ENCODE measurements at places on chromosomes 5 and 9. TPM values are rescaled to one million over a fixed set of nuclear protein-coding genes. Genes with fewer than 3 reads are reported as not detected.

- no peak for DNase-seq
These were observed 185.3 kb downstream of the SLIT3 start for GRCh38 chr5:169115461-169116124.

CRB2 gene
- not detected for total RNA-seq

GRCh38 chr9:78695519-78695918 is 398.6 kb downstream of the PSAT1 start:
- no peak for DNase-seq

GRCh38 chr5:113447498-113448050 is 12.8 kb upstream of the TSSK1B start:
- DNase-seq: no peak

C1QTNF2 gene
- 8.4 TPM for total RNA-seq

- DNase-seq: no peak
These were observed 11.0 kb downstream of the NCS1 start for GRCh38 chr9:130183133-130183762.

GRCh38 chr5:51181208-51181894 is 201.9 kb upstream of the ISL1 start:
- no peak for DNase-seq

MOB3B gene
- total RNA-seq: 17.8 TPM

ECM2 gene
- 14.1 TPM for total RNA-seq

GABBR2 gene
- total RNA-seq: not detected

SMIM33 gene
- total RNA-seq: not detected

DNA sequence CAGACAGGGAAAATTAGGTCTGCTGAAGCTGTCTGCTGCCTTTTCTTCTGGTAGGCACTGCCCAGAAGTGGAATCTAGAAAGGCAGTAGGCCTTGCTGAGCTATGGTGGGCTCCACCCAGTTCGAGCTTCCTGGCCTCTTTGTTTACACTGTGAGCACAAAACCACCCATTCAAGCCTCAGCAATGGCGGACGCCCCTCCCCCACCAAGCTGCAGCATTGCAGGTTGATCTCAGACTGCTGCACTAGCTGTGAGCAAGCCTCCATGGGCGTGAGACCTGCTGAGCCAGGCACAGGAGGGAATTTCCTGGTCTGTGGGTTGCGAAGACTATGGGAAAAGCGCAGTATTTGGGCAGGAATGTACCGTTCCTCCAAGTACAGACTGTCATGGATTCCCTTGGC is 18.5 kb downstream of the AGTPBP1 start:
- no peak for DNase-seq

GRCh38 chr5:76521240-76521758 is 101.9 kb downstream of the F2RL2 start:
- DNase-seq: no peak

DNA sequence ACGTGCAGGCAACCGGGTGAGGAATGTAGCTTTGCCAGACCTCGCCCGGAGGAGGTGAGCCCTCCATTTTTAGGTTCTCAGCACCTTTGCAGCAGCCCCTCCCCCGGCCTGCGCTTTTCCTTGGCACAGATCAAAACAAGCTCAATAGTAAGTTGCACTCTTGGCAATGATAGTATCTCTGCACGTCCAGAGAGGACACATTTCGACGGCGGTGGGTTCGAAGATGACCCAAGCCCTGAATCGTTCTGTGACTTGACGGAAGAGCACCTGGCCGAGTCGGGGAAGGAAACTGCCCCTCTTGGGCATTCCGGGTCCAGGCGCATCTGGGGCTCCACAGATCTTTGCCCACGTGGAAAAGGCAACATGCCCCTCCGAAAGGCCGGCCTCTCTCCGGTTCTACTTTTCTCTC is 904 bp downstream of the GDNF start:
- DNase-seq: no peak

DNA sequence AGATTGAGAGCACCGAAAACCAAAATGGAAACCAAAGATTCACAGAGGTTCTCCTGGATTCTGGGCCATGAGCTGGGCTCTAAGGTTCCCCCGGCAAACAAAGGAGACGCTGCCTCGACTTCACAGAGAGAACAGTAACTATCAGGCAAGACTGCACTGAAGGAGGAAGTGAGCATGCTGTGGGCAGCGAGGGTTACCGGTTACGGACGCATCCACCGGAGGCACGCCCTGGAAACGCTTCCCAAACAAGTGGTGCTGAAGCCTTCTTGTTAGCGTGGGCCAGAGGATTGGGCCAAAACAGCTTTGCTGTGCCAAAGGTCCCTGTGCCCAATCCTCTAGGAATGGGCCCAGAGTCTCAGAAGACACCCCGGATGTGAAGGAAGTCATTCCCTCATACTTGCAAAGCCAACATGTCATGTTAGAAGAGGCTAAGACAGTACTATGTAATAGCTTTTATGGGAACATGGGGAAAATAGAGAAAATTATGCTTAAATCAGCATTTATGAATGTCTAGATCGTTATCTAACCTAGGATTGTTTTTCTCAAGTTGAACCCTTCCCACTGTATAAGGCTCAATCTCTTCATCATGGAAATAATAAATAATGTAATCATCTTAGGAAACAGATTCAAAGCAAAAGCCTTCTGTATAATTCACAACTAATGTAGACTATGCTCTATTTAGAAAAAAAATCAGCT is 145.4 kb downstream of the GABBR2 start:
- no peak for DNase-seq

FAM221B gene
- total RNA-seq: 0.46 TPM

DNA sequence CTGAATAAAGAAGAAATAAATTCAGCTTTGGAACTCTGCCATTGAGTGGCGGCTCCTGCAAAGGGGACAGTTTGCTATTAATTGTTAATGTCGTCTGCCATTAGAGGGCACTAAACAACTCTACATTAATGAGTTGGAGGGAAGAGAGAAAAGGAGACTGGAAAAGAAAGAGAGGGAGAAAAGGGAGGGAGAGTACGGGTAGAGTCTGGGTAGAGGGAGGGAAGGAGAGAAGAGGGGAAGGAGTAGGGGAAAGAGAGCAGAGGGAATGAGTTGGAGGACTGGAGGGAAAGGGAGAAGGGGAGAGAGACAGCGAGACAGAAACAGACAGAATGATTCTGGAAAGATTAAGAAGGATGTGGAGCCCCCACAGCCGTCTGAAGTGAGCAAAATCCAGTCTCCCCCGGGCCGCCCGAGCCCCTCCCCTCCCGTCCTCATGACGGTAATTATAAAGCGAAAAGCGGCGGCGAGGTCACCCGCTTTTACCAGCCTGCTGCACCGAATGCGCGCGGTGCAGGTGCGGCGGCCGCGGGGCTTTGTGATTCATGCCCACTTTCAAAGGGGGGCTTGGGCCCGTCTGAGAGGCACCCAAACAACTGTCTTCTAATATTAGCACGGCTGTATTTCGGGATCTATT is 1.9 kb upstream of the FST start:
- DNase-seq: peak; percentile 38

SLC45A2 gene
- total RNA-seq: not detected

GRCh38 chr5:117327511-117327910 is 752.9 kb upstream of the SEMA6A start:
- no peak for DNase-seq
